Stomach (tissue), 19 donors: ENCODE measurements at places on chromosomes 4 and X.

DNA sequence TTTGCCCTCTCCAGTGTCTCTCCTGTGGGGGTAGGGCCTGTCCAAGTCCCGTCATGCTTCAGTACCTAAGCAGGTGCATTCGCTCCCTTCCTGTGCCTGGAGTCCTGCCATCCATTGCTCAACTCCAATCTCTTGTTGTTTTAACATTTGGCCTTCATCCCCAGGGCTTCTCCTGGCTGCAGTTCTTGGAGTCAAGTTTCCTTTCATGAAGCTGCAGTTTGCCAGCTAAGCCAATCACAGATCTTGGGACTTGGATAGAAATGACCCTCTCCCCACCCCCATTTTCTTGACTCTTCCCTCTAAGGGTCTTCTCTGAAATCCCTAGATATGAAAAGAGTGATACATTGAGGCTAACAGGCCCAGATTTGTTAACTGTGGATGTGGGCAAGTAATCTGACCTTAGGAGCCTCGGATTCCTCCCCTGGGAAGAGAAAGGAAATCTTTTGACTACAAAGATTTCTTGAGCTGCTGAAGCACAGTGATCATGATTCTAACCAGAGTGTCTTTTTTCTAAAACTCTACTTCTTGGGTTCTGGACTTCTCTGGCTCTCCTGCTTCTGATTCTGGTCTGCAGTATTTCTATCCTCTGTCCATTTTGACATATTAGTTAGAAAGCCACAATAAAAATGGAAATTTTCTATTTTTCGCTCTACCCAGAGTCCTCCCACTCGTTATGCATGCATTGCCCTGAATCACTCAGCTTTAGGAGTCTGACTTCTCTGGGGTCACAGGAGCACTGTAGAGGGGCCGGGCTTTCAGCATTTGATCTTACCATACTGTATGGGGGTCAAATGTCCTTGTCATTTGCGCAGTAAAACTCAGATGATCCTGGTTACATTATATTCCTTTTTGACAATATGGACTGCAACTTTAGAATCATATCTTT, 61.0 kb downstream of the CHRNA9 start:
- peak; percentile 94 for DNase-seq

DNA sequence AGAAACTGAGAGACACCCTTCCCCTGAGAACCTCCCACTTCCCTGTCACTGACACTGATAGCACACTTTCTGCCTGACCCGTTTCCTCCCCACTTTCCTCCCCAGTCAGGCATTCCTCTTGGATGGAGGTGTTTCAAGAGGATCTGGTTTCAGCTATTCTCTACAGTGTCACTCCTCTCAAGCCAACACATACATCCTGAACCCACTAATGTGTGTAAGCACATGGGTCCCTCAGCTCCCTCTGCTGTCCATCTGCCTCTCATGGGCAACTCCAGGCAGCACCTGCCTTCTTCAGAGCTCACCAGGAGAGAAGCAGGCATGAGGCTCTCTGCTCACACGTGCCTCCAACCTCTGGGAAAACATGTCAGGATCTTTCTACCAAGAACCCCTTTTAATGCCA, 207.6 kb downstream of the NAF1 start:
- DNase-seq, result peak; percentile 34

GRCh38 chrX:81174286-81174685, 27.4 kb downstream of the HMGN5 start:
- no peak for DNase-seq

DNA sequence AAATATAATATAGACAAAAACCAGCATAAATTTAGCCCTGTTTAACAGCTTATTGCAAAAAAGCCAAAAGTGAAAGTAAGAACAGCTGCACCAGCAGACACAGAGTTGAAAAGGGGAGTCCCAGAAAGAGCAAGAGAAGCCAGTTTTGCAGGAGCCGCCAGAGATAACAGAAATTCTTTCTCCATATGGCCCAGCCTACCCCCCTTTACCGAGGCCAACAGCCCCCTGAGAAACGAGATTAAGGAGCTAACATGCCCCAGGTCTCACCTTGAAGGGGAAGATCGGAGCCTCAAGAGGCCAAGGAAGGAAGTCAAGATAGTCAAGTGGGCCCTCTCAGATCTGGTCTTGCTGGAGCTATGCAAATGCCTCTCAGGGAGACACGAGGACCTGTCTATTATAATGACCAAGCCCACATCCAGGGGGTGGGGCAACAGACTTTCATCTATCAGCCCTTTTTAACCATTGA, 4.8 kb downstream of the ACOX3 start:
- peak; percentile 73 for DNase-seq

GRCh38 chrX:112687189-112687691, 7.5 kb upstream of the LHFPL1 start:
- DNase-seq, result no peak

GRCh38 chr4:94642561-94642866, 115.2 kb upstream of the BMPR1B start:
- DNase-seq, result no peak

GRCh38 chr4:86092684-86093083, 267.2 kb downstream of the MAPK10 start:
- no peak for DNase-seq

DNA sequence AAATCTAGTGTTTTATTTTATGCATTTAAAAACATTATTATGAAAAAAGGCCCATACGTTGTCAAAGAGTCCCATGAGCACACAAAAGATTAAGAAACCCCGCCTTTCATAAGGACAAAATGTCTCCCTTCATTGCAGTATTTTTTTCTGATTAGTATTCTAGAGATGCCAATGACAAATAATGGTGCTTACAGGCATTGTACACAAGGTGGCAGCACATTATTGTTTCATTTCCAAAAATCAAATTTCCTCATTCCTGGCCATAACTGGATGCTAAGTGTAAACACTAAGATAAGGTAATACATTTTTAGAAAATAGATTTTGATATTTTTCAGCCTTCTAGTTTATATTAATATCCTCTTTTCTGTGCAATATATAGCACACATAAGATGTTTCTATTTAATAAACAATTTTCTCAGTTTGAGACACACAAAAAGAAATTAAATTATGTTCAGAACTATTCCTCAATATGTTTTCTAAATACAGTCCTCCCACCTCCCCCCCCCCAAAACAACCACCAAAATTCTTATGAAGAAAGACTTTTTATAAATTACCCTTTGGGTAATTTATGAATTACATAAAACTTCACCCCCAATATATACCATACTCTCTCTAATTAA, 47.7 kb downstream of the TIGD2 start:
- no peak for DNase-seq

GRCh38 chrX:48965959-48966358, 5.7 kb downstream of the KCND1 start:
- no peak for DNase-seq

DNA sequence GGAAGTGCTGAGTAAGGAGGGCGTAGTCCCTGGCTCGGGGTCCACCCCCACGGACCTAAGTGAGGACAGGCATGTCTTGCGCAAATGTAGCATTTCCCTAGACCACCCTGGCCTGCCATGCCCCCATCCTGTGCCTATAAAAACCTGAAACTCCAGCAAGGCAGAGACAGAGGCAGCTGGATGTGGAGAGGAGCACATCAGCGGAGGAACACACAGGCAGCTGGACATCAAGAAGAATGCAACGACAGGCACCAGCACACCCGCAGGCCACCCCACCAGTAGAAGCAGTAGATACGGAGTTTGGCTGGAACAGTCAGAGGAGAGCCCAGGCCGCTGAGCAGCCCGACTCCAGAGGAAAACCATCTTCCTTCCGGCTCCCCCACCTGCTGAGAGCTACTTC, 345.9 kb downstream of the FSTL5 start:
- DNase-seq, result no peak

DNA sequence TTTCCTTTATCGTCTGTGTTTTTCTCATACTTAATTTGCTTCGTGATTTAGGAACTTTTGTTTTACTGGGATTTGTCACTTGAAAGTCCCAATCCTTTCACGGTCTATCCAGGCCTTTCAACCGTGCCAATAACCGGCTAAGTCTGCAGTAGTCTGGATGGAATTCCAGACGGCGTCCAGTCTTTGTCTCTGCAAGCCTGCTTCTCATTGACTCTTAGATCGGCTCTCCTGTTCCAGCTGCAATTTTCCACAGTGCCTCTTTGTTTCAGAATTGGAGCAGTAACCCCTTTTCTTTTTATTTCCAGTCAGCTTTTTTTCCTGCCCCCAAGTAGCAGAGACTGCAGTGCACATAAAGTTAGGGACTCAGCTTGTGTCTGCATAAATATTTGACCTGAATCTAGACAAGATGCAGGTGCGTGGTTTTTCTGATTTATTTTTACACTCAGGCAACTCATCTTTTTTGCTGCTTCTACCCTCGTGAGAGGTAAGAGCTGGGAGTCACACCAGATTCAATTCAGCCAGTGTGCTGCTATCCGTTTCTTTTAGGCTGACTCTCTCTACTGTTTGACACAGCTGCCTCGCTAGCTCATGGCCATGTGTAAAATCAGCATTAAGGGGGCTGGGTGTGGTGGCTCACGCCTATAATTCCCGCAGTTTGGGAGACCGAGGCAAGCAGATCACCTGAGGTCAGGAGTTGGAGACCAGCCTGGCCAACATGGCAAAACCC, 37.4 kb upstream of the DHRSX start:
- no peak for DNase-seq

DNA sequence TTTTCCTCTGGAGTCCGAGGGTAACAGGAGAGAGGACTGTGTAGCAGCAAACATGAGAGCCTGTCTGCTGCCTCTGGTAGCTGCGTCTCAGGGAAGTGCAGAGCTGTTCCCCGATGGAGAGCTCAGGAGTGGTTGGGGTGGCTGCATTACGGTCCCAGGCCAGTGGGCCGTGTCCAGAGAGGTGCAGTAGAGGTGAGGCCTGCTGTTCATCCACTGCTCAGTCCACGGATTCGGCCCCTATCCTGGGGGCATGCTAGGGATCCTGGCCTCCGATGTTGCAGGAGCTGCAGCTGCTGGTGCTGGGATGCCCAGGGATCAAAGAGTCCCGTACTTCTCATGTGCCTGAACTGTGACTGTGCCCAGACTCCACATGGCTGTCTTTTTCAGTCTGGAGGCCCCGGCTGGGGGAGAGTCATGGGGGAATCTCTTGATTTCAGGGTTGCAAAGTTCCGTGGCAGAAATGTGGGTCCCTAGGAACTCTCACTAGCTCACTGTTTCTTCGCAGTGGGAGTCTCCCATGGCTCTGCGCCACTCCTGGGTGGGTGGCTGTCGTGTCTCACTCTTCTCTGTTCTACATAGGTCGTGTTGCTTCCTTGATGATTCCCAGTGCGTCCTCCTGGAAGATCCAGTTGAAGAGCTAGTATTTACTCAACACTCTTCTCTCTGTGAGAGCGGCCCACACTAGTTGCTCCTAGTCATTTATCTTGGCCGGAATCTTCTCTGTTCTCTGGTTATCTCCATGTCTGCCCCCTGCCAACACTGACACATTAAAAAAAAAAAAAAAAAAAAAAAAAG, 109.5 kb upstream of the CENPE start:
- DNase-seq, result no peak

DNA sequence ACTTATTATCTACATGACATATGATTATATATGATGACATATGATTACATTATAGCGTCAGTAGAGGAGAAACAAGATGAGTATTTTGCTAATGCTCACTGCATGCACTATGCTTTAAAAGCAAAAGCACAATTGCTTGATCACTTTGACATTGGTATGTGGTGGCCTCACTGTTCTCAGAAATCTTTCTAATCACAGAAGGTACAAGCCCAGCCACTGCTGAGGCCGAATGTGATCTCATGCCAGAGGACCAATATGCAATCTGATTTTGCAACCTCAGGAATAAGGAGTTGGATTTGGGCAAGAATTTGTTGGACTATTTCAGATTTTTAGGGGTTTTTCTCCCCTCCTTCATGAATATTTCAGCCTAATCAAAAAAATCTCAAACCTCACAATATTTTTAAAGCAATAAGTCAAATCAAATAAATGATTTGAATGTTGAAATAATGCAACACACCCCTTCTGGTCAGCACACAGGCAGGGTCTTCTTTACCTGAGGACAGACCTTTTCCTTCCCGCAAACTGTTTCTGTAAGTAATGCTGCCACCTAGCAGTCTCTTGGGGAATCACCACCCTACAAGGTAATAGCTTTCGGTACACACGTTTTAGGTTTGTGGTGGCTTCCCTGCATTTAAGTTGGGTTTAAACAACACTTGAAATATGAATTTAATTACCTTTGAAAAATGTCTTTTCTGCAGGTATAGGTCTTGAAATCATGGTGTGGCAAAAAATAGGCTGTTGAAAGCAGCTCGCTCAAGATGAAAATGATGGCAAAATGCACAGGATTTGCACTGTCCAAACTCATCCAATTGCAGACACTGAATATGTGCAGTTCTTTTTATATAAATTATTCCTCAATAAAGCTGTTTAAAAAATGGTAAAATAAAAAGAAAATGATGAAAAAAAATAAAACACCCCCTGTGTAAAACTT, 4.8 kb upstream of the CXCL13 start:
- DNase-seq, result peak; percentile 60

- no peak for DNase-seq
Observed at GRCh38 chr4:153060196-153060595, 124.1 kb downstream of the FHDC1 start.

- DNase-seq, result no peak
Observed at GRCh38 chr4:95232358-95233156, 316.2 kb downstream of the UNC5C start.

- peak; percentile 22 for DNase-seq
Observed at GRCh38 chr4:164997941-164998340, 20.5 kb upstream of the TRIM61 start.

- no peak for DNase-seq
Observed at GRCh38 chr4:171919314-171919713, 106.1 kb downstream of the GALNTL6 start.

- DNase-seq, result peak; percentile 18
Observed at GRCh38 chr4:172411149-172411548, 597.9 kb downstream of the GALNTL6 start.

DNA sequence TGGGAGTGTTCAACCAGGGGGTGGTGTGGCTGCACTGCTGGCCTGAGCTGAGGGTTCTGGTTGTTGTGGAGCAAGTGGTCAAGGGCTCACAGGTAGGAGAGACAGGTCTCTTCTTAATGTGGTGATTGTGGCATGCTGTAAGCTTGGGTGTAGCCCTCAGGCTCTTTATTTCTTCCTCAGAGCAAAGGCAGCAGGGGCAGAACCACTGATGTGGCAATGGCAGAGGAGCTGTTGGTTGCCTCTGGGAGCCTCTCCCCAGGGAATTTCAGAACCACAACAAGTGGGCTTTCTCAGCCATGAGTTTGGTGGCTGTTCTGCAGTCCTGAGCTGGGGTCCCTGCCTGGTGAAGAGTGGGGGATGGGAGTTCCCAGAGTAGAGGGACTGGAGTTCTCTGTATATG, 1017.2 kb downstream of the SH3BGRL start:
- no peak for DNase-seq

GRCh38 chr4:26083987-26084386, 170.0 kb downstream of the SMIM20 start:
- no peak for DNase-seq

- no peak for DNase-seq
Observed at GRCh38 chrX:45801554-45801953, 600.9 kb upstream of the DIPK2B start.

- no peak for DNase-seq
Observed at GRCh38 chrX:12162420-12162819, 24.1 kb downstream of the FRMPD4 start.

- DNase-seq, result no peak
Observed at GRCh38 chrX:150935467-150935866, 37.0 kb upstream of the CD99L2 start.
